Natural killer cell (primary cell): ENCODE measurements at places on chromosomes 2 and 18.

DNA sequence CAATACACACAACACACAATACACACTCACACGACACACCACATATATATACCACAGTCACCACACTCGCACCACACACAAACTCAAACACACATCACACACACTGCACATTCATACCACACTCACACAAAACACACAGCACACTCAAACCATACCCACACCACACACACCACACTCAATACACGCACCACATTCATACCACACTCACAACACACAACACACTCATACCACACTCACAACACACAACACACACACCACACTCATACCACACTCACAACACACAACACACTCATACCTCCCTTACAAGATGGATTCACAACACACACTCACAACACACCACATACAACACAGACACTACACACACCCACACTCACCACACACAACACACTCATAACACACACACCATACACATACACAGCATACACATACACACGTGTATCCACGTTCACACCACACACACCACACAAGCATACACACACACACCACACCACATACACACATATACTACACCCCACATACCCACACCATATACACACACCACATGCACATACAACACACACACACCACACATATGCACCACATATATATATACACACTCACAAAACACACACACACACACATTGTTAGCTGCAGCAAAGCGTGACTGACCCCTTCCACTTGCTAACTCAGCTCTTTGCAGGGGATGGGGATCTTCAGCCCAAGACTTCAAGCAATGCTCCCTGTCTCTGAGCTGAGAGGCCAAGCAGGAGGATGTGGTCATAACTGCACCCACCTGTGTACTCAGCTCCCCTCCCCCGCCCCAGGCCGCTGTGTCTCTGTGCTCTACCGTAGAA, 59.0 kb downstream of the SDC1 start:
- DNase-seq, result no peak

DNA sequence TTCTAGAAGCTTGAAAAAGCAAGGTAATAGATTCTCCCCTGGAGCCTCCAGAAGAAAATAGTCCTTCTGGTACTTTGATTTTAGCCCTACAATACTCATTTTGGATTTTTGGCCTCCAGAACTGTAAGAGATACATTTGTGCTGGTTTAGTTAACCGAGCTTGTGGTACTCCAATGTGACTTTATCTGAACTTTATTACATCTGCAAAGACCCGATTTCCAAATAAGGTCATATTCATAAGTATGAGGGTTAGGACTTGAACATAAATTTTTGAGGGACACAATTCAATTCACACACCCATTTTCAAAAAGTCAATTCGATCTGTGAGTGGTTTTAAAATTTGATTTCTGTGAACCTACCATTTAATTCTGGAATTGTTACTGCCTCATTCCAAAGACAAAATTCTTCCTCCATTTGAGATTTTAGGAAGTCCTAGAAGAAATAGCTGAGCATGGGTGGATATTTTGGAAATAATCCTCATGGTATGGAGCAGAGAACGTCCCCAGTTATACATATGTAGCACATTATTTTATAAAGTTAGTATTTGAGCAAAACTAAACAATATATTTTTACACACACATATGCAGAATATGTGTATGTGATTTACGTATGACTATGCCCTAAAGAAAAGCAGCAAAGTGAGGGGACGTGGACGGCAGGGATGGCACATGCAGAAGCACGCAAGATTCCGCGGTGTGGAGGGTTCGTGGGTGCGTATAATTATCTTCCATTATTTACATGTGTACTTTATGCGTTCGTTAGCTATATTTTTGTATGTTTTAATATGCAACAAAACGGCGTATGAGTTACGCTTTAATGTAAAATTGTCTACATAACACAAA, 905 bp upstream of the NUP35 start:
- peak; percentile 4 for DNase-seq

- no peak for DNase-seq
Measured at GRCh38 chr18:79397830-79398761, 2.4 kb downstream of the NFATC1 start.

GRCh38 chr18:27762054-27762453, 414.9 kb downstream of the CDH2 start:
- DNase-seq, result no peak

- DNase-seq, result no peak
Measured at GRCh38 chr2:180656455-180656847, 324.0 kb upstream of the UBE2E3 start.

GRCh38 chr2:16247326-16248122, 307.2 kb downstream of the MYCN start:
- no peak for DNase-seq

DNA sequence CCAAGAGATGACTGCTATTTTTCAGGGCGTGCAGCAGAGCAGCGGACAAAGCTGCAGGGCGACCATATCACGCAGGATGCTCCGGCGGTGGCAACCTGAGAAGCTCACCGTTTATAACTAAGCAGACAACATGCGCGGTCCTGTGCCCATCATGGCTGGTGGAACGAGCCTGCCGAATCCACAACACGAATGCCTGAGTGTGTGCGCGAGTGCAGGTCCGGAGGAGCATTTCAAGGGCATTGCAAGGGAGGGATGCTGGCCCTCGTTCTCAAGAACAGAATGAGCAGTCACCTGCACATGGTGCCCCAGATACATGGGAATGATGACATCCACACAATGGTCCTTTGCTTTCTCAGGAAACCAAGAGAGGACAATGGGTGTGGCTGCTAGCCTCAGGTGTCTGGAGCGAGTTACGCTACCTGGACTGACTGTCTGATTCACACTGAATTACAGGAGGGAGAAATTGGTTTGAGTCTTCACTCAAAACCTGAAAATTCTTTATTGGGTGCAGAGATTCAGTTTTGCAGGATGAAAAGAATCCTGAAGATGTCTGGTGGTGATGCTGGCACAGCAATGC, 39.8 kb downstream of the TBC1D8 start:
- no peak for DNase-seq
